Endodermal cell (in vitro differentiated cells): ENCODE measurements at places on chromosomes 12 and 14. TPM values are rescaled to one million over a fixed set of nuclear protein-coding genes. Genes with fewer than 3 reads are reported as not detected.

GRCh38 chr12:60010486-60010885, 414.7 kb downstream of the SLC16A7 start:
- no peak for DNase-seq
- H3K4me3 ChIP-seq = no peak overlapping the region
- H3K27ac ChIP-seq = no peak overlapping the region

- peaks cover 18% of the 10 kb centered on the region for H3K36me3 ChIP-seq
- DNase-seq = no peak
- H3K4me3 ChIP-seq = no peak overlapping the region
- no peaks in the 10 kb centered on the region for H3K4me1 ChIP-seq
- no peak overlapping the region for H3K27ac ChIP-seq
Measured at GRCh38 chr12:109588461-109589239, 15.1 kb downstream of the MVK start.

DNA sequence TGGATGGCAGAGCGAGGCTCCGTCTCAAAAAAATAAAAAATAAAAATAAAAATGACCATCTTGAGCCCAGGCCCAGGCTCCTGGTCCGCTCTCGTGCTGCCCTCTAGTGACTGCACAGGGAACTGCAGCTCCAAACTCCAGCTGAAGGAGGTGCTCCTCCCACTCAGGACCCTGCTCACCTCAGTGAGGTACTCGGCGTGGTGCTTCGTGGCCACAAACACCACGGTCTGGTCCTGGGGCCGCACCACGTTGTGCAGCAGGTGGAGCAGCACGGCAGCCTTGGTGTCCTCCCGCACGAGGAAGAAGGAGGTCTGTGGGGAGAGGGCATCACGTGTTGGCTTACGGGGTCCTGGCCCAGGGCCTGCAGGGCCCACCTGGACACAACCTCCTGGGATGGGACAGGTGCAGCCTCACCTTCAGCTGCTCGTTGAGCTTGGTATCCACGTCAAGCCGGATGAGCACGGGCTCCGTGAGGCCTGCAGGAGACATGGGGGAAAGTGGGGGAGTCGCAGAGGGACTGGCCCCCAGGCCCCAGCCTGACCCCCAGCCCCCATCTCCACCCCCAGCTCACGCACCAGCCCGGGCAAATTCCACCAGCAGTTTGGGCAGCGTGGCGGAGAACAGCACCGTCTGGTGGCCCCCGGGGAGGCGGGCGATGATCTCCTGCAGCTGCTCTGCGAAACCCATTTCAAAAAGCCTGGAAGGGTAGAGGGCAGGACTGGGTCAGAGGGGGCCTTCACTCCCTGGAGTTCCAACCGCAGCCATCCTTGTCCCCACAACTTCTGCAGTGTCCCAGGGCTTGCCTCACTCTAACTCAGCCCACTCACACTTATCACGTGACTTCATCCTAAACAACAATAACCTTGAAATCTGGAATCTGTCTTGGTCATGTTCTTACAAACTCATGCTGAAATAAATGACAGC, 10.6 kb downstream of the DDX54 start:
- H3K27me3 ChIP-seq = no peaks in the 10 kb centered on the region
- no peak overlapping the region for H3K27ac ChIP-seq
- no peaks in the 10 kb centered on the region for H3K4me1 ChIP-seq
- H3K36me3 ChIP-seq = peaks cover 78% of the 10 kb centered on the region

- peak overlapping the region; percentile 91 for H3K4me3 ChIP-seq
- H3K36me3 ChIP-seq = peaks cover 39% of the 10 kb centered on the region
- DNase-seq = peak; percentile 84
Measured at GRCh38 chr14:64186231-64187129, 107.7 kb downstream of the ESR2 start.

DNA sequence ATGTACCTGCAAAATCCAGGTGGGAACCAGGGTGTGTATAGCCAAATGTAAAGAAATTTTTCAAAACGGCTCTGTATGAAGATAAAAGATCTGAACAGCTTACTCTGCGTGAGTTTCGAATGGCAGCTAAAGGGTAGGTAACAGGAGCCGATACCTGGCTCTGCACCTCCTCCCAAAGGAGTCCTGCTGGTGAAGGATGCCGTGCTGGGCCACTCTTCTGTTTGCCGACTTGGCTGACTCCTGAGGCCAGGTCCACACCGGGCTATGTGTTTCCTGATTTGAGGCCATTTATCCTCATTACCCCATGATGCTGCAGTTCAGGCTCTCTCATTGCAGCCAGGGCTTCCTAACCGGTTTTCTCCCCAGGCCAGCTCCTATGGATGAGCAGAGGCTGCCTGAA, 244.6 kb downstream of the SLC41A2 start:
- no peaks in the 10 kb centered on the region for H3K27me3 ChIP-seq
- no peaks in the 10 kb centered on the region for H3K36me3 ChIP-seq
- H3K4me1 ChIP-seq = peaks cover 13% of the 10 kb centered on the region

DNA sequence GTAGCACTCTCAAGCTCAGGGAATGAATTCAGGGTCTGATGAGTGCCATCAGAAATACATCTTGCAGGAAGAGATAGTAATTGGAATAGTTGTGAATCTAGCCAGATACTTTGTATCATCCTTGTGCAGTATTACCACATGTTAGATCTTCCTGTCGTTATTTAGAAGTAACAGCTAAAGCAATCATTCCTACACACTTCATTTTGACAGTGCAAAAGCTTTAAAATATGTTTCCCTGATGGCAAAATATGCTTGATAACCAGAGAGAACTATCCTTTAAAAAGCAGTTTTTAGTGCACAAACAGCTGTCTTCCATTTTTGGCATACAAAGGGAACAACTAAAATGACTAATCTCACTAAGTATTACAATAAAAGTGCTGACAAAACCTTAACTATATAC, 149.5 kb upstream of the SLC38A2 start:
- no peak overlapping the region for H3K27ac ChIP-seq
- H3K4me1 ChIP-seq = peaks cover 3% of the 10 kb centered on the region
- no peak for DNase-seq

- no peaks in the 10 kb centered on the region for H3K36me3 ChIP-seq
- peak; percentile 35 for DNase-seq
- no peaks in the 10 kb centered on the region for H3K27me3 ChIP-seq
- H3K4me1 ChIP-seq = no peaks in the 10 kb centered on the region
Measured at GRCh38 chr14:104512061-104512460, 67.5 kb upstream of the C14orf180 start.

The TROAP gene
- total RNA-seq = 60.5 and 61.3 TPM in 2 replicates

GRCh38 chr12:15910864-15911721, at the start of gene DERA:
TSS of gene DERA (plus strand) at chr12:15911332. CDS start at chr12:15911384, 52 bp downstream.
- peak; percentile 95 for DNase-seq
- no peaks in the 10 kb centered on the region for H3K27me3 ChIP-seq
- H3K4me1 ChIP-seq = peaks cover 4% of the 10 kb centered on the region
- peaks cover 13% of the 10 kb centered on the region for H3K36me3 ChIP-seq
- peak within 1 kb of the TSS; percentile 92 for H3K4me3 ChIP-seq
- peak within 1 kb of the TSS; percentile 90 for H3K27ac ChIP-seq

- H3K4me1 ChIP-seq = peaks cover 6% of the 10 kb centered on the region
- H3K4me3 ChIP-seq = no peak overlapping the region
- H3K36me3 ChIP-seq = no peaks in the 10 kb centered on the region
- no peak for DNase-seq
- H3K27me3 ChIP-seq = peaks cover 99% of the 10 kb centered on the region
Measured at GRCh38 chr12:114499338-114499737, 93.4 kb upstream of the TBX5 start.

The CFAP251 gene
- 3.3 and 3.4 TPM in 2 replicates for total RNA-seq

The FOXG1 gene
- 0.04 and 0.11 TPM in 2 replicates for total RNA-seq

The MYRFL gene
- 0.55 and 0.66 TPM in 2 replicates for total RNA-seq

GRCh38 chr12:96046543-96047228, 11.3 kb upstream of the LTA4H start:
- no peak overlapping the region for H3K27ac ChIP-seq
- no peak overlapping the region for H3K4me3 ChIP-seq
- H3K4me1 ChIP-seq = peaks cover 10% of the 10 kb centered on the region
- DNase-seq = no peak
- H3K36me3 ChIP-seq = no peaks in the 10 kb centered on the region

- no peak overlapping the region for H3K27ac ChIP-seq
- peak; percentile 55 for DNase-seq
- no peaks in the 10 kb centered on the region for H3K4me1 ChIP-seq
- no peaks in the 10 kb centered on the region for H3K27me3 ChIP-seq
Measured at GRCh38 chr14:92460916-92461579, 52.5 kb upstream of the RIN3 start.

- H3K36me3 ChIP-seq = no peaks in the 10 kb centered on the region
- peaks cover 40% of the 10 kb centered on the region for H3K27me3 ChIP-seq
- DNase-seq = no peak
- no peak overlapping the region for H3K27ac ChIP-seq
Measured at GRCh38 chr14:65959563-65960024, 526.6 kb upstream of the CCDC196 start.

- no peaks in the 10 kb centered on the region for H3K27me3 ChIP-seq
- peaks cover 39% of the 10 kb centered on the region for H3K36me3 ChIP-seq
- H3K4me3 ChIP-seq = no peak overlapping the region
- H3K4me1 ChIP-seq = no peaks in the 10 kb centered on the region
- H3K27ac ChIP-seq = no peak overlapping the region
Measured at GRCh38 chr12:125070112-125070511, 4.9 kb downstream of the AACS start.

DNA sequence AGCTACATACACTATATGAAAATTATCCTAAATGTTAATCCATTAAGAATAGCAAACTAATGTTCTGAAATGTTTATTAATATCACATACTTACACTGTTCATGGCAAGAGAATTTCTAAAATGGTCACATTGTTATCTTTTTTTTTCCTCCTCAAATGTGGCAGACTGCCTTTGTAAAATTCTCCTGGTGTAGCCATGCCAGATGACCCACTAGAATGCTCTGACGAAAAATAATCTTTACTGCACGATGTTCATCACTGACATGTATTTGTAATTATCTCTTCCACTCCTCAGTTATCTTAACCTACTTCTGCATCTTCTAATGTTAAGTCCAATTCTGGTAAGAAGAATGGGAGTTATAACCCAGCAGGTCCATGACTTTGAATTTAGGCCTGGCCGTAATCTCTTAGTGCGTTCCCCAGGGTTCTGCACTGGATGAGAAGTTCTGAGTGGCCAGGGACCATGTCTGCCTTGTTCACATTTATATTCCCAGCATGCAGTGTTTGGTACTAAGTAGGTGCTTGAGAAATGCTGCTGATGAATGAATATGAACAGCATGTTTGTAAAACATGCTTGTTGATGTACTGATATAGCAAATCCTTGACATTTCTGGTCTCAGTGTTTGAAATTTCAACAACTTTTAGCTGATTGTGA, 46.7 kb downstream of the NOPCHAP1 start:
- no peak for DNase-seq
- no peaks in the 10 kb centered on the region for H3K4me1 ChIP-seq
- no peak overlapping the region for H3K27ac ChIP-seq
- H3K4me3 ChIP-seq = no peak overlapping the region
- H3K27me3 ChIP-seq = no peaks in the 10 kb centered on the region
- H3K36me3 ChIP-seq = no peaks in the 10 kb centered on the region

- H3K4me3 ChIP-seq = no peak overlapping the region
- H3K4me1 ChIP-seq = no peaks in the 10 kb centered on the region
- peaks cover 24% of the 10 kb centered on the region for H3K27me3 ChIP-seq
- no peaks in the 10 kb centered on the region for H3K36me3 ChIP-seq
Measured at GRCh38 chr12:132415327-132416120, 74.4 kb upstream of the FBRSL1 start.

DNA sequence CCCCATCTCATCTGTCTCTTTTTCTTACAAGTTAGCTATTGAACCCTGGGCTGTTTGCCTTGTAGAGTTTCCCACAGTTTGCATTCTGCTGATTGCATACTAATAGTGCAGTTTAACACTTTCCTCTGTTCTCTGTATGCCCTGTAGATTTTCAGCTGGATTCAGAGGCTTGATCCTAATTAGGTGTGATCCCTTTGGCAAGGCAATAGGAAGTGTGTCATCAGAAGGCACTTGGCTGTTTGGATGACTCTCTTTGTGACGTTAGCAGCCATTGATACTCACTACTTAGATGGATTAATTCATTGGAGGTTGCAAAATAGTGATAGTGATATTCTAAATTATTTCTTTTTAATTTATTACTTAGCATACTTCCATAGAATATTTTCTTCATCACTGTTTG, 33.6 kb downstream of the FUT8 start:
- no peaks in the 10 kb centered on the region for H3K36me3 ChIP-seq
- no peaks in the 10 kb centered on the region for H3K27me3 ChIP-seq
- H3K4me3 ChIP-seq = no peak overlapping the region
- no peaks in the 10 kb centered on the region for H3K4me1 ChIP-seq
- no peak overlapping the region for H3K27ac ChIP-seq
- peak; percentile 61 for DNase-seq

The CEP170B gene
- 21.8 to 46.0 TPM (median 43.1 TPM) in 3 replicates for total RNA-seq

The CPNE6 gene
- not detected in 3 replicates for total RNA-seq

GRCh38 chr12:9364224-9365176, 156.3 kb upstream of the PZP start:
- H3K4me1 ChIP-seq = peaks cover 3% of the 10 kb centered on the region
- no peaks in the 10 kb centered on the region for H3K27me3 ChIP-seq
- no peak overlapping the region for H3K4me3 ChIP-seq
- DNase-seq = peak; percentile 93
- no peaks in the 10 kb centered on the region for H3K36me3 ChIP-seq

DNA sequence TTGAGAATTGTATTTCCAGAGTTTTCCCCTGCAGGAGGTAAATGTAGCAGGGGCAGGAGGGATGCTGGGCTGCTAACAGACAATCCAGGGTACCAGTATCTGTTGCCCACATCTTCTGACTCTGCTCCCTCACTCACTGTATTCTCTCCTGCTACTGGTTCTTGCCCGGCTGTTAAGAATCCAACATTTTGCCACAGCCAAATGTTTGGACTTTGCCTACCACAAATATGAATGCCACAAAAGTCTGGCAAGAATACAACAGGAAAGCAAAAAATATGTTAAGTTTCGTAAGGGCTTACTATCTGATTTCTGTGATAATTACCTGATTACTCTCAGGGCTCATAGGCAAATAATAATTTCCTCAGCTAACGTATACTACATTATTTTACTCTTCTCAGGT, 160.0 kb downstream of the BCAT1 start:
- no peaks in the 10 kb centered on the region for H3K27me3 ChIP-seq
- no peak for DNase-seq
- no peak overlapping the region for H3K27ac ChIP-seq
- no peaks in the 10 kb centered on the region for H3K36me3 ChIP-seq
- H3K4me1 ChIP-seq = peaks cover 7% of the 10 kb centered on the region

DNA sequence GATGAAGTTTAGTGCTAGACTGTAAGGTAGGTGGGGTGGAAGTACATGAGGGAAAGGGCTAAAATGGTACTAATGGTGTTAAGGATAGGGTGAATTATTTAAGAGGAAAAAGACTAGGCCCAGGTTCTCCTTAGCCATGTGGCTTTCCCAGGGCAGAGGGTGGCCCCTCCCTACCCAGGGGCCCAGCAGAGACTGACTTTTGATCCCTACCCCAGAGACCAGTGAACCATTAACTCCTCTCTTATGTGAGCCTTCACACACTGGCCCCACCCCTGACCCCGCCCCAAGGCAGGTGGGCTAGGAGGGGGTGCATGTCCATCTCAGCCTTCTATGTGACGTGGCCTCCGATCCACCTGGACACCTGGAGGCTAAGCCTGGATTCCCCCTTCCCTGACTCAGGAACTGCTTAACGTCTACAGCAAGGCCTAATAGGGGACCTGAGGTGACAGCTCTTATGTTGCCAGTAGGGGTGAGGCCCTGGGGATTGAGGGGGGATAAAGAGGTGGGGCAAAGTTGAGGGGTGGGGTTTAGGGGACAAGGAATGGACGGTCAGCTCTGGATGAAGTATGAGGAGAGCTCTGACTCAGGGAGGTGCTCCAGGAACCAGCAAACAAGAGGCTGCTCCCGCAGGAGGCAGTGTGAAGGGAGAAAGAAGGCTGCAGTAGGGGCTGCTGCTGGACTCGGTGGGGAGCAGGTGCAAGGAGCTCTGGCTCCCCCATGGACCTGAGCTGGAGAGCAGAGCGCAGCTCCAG, 757 bp downstream of the SLC39A5 start:
- H3K4me1 ChIP-seq = no peaks in the 10 kb centered on the region
- no peak for DNase-seq
- H3K27me3 ChIP-seq = no peaks in the 10 kb centered on the region
- H3K4me3 ChIP-seq = no peak overlapping the region
- no peak overlapping the region for H3K27ac ChIP-seq
